ENCODE measurements at places on chromosomes 12 and 14.

DNA sequence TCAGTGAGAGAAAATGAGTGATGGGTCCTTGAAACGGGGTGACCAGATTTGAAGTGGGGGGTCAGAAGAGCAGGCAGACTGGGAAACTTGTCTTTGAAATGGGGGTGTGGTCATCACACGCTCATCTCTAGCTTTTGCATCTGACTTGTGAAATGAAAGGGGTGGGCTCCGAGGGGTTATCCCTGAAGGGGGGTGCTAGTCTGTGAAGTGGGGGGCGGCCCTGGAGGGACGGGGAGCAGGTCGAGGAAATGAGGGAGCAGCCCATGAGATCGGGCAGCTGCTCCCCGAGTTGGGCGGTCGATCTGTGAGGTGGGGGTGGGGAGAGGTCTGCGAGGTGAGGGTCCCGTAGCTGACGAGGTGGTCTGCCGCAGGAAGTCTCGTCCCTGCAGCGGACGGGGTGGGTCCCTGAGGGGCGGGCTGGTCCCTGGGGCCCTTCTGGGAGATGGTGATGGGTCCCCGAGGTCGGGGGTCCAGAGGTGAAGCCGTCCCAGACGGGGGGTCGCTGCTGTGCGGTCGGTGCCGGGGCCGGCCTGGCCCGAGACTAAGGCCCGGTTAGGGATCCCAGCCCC lies 542 bp downstream of the PXN start:
- DNase-seq, result no peak

DNA sequence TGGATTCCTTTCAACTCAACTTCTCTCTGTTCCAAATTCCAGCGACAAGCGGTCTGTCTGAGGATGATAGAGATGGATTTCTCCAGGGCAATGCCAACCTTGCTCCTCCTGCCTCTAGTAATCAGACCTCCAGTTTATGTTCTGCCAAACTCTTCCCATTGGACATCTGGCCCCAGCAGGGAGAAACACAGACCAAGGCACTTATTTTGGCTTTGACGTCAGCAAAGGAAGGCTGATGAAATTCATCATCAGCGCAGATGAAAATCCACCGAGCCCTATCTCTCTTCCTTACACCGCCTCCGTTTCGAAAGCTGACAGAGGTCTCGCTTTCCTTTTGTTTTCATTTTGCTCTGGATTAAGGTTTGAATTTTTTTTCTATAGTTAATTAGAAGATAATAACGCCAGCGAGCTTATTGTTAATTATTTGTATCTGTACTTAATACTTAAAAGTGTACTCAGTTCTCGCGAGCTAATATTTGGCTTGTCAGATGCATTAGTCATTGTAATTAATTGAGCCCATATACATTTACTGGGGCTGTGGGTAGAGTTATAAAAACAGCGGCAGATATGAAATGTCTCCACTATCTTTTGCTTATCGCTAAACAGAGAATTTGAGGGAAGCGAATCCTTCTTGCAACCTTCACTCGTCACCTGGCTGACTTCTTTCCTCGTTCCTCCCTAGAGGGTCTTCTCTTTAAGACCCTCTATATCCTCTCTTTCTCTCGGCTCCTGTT lies 35.9 kb upstream of the MED13L start:
- DNase-seq, result no peak

DNA sequence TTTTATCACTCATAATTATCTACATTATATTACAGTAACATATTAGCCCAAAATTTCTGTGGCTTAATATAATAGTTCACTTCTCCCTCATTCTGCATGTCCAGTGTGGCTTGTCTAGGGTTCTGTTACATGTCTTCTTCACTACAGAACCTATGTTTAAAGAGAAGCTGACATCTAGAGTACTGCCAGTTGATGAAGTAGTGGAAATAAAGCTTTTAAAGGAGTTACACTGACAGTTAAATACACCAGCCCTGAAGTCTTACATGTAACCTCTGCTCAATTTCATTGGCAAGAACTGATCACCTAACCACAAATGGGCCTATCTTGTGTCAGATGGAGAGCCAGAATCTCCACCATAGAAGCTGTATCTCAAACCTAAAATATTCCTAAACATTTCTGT lies 32.9 kb downstream of the RPS6KA5 start:
- no peak for DNase-seq

- no peak for DNase-seq
Observed at GRCh38 chr12:70258605-70259403, 15.6 kb downstream of the CNOT2 start.

GRCh38 chr12:11877102-11877826 lies 193.5 kb upstream of the BCL2L14 start:
- DNase-seq, result no peak

GRCh38 chr14:51360592-51360991 lies 120.5 kb downstream of the TMX1 start:
- DNase-seq, result no peak

DNA sequence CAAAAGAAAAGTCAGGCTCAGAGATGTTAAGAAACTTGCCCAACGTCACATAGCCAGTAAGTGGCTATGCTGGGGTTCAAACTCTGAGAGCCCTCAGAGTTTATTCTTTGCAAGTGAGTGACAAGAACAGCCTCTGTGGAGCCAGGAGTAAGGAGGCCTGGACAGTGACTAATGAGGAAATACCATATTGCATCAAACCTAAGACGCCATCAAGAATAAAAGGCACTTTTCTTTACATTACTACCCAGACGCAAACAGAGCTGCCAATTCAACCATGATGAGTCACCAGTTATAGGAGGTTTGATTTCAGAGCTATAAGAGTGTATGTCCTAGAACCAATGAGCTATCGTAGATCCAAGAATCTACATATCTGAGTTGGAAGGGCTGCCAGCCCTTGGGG lies 9.4 kb downstream of the TNFRSF1A start:
- DNase-seq, result no peak

DNA sequence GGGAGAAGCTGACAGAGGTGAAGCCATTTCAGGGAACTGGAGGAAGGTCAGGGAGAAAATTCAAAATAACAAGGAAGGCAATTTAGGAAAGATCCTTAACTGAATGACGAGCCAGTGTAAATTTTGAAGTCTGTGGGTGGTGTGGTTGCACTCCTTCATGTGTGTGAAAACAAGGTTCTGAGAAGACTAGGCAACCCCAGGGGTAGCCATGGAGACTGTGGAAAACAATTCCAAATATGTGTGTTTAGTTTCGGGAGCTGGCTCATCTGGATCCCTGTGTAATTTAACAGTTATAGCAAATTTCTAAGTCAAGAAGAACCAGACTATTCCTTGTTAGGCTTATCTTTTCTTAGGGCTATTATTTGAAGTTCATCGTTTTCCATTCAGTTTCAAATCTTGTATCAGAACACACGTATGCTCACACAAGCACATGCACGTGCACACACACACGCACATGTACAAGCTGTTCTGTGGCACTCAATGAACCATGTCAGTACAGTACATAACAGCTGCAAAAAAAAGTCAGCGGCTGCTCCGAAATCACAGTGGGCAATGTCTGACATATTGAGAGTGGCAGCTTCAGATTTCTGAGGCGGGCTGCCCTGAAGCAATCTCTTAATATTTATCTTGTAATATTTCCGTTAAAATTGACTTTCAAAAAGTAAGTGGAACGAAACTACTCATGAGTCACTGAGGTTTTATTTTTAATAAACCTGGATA lies 411.2 kb downstream of the AEBP2 start:
- no peak for DNase-seq

- no peak for DNase-seq
Observed at GRCh38 chr14:98900798-98901197, 371.2 kb downstream of the BCL11B start.

DNA sequence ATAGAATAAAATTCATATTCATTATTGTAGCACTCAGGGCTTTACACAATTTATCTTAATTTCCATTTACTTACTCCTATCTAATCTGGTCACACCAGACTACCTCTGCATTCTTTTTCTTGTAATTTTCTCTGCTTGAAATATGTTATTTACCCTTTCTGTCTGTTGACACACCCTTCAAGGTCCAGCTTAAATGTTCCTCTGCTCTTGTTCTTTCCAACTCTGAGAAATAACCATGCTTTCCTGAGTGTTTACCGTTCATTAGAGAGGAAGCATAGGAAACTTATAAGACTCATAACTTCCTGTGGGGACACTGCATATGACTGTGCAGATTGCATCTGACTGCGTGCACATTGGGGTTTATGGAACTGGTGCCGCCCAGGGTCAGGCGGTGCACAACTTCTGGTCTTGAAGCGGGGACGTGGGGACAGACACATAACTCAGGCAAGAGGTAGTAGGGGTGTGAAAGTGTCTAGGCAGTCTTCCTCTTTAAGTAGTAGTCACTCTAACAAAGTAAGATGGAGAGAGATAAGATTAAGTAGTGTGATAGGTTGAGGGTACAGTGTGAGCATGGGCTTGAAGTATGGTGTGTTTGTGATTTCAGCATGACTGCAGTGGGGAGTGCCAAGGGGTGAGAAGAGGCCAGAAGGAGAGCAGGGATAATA lies 42.6 kb upstream of the FOXJ2 start:
- peak; percentile 16 for DNase-seq

DNA sequence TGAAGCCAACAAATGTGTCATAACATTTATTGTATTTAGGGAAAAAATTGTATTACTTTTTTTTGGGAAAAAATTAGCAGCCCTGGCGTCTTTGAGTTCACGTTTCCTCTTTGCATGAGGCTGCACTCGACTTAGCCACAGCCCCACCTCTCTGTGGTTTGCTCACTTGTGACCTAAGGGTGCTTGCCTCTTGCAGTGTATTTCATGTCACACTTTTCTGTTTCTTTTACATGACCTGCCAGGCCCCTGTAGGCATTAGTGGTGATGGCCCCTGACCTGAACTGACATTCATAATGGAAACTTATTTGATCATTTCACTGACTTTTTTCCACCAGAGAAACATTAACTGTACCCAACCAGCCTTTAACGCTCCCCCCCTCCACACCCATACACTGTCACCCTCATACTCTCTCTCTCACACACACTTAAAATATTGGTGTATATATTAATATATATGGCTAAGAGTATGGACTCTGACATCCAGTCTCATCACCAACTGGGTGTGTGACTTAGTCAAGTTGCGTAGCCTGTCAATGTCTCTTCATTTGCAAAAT lies 122.9 kb downstream of the PRKCH start:
- DNase-seq, result peak; percentile 45

GRCh38 chr12:10368206-10369171 lies 21.4 kb downstream of the KLRK1 start:
- DNase-seq, result no peak

- no peak for DNase-seq
Observed at GRCh38 chr14:48710133-48710532, 876.0 kb downstream of the RPS29 start.

- DNase-seq, result no peak
Observed at GRCh38 chr12:47949441-47950341, 13.7 kb upstream of the TMEM106C start.

- DNase-seq, result peak; percentile 57
Observed at GRCh38 chr14:54902143-54902520, 494 bp downstream of the GCH1 start.

DNA sequence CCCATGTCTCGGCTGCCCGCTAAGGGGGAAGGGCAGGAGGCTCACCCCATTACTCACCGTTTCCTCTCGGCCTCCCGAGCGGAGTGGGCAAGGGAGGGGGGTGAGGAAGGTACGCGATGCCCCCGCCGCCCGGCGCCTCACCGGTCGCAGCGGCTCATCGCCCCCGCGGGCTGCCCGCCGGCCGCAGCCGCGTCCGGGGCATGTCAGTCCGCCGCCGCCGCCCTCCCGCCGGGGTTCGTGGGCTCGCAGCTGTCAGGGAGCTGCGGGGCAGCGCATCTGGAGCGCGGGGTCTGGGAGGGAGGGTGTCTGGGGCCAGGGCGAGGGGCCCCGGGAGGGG lies 461 bp downstream of the SLC8A3 start:
- no peak for DNase-seq

DNA sequence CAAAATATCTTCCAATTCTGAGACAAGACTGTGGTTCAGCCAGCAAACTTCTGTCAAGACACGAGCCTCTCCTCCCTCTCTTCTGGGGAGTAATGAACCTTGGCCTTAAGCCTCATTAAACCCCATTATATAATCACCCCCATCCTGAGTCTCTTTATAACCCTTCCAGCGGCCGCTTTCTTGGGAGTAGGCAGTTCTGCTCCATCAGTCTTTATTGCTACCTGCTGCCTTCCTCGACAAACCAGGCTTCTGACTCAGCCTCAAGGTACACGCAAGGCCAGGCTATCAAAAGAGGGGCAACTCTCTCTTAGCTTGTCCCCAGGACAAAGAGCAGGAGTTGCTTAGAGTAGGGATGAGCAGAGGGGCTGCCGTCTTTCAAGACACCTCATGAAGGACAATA lies 300.8 kb upstream of the NOS1 start:
- no peak for DNase-seq

DNA sequence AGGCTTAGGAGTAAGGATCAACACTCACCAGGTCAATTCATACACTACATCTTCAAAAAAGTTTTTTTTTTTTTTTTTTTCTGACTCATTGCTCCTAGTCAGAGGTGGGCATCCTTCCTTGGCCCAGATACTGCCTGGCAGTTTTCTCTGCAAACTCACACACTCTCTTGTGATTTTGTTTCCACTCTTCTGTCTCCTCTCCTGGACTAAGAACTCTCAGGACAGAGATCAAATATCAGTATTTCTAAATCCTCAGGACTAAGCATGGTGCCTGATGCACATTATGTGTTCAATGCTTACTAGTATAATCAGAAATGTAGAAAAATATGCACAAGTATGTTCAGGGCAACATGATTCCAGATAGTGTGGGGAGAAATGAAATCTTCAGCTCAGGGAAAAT lies 10.2 kb upstream of the PAH start:
- no peak for DNase-seq

DNA sequence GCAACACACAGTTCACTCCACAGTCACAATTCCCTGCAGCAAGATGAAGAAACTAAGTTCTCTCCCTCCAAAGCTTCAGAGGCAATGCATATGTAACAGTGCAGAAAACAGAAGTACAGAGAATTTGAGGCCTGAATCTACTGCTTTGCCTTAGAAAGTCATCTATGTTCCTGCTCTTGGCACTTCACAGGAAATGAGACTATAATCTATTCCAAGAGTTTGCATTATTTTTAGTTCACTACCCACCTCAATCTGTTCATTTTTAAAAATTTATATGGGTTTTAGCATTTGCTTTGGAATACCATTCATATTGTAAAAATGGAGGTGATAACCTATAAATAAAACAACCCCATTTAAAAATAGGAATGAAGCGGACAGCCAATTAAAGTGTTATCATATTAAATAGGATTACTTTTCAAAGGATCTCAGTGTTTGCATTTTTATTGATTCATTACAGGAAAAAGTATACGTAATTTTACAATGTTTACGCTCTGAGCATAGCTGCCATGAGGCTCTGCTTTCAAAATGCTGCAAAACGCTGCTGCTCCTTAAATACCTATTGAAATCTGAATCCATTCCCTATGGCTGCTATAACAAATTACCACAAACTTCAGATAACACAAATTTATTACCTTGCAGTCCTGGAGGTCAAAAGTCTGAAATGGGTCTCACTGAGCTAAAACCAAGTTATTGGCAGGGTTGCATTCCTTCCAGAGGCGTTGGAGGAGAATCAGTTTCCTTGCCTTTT lies 60.0 kb downstream of the ARMH4 start:
- DNase-seq, result no peak

- DNase-seq, result no peak
Observed at GRCh38 chr12:62914443-62915203, 20.3 kb downstream of the PPM1H start.

GRCh38 chr12:132066749-132067148 lies 77.4 kb downstream of the DDX51 start:
- no peak for DNase-seq

Measured in stimulated activated CD8-positive, alpha-beta memory T cell treated with anti-CD3 and anti-CD28 coated beads, Interleukin-4, amount 100 ng/mL, for 1 hour (primary cell).